ENCODE measurements at places on chromosomes 4 and X.

- peak; percentile 68 for DNase-seq
Measured at GRCh38 chrX:119516157-119516702, 48.0 kb downstream of the SLC25A5 start.

- DNase-seq, result no peak
Measured at GRCh38 chrX:24424948-24425347, 40.1 kb upstream of the PDK3 start.

- no peak for DNase-seq
Measured at GRCh38 chr4:79584352-79584751, 176.3 kb upstream of the GK2 start.

GRCh38 chr4:183175631-183176232, 76.7 kb downstream of the WWC2 start:
- no peak for DNase-seq

- DNase-seq, result no peak
Measured at GRCh38 chr4:123777373-123777772, 380.8 kb downstream of the SPRY1 start.
